ENCODE measurements at places on chromosomes 2 and 18. TPM values are rescaled to one million over a fixed set of nuclear protein-coding genes. Genes with fewer than 3 reads are reported as not detected.

Gene FEV
- total RNA-seq, result not detected

Gene IDH1
- 357 TPM for total RNA-seq

Gene CCDC141
- total RNA-seq, result under 0.01 TPM

Gene HAAO
- 0.46 TPM for total RNA-seq

Gene TPO
- not detected for total RNA-seq

All from smooth muscle cell of bladder (primary cell).